Type B pancreatic cell (in vitro differentiated cells): ENCODE measurements at places on chromosomes 5 and 9. TPM values are rescaled to one million over a fixed set of nuclear protein-coding genes. Genes with fewer than 3 reads are reported as not detected.

- no peak for DNase-seq
Measured at GRCh38 chr5:166346726-166347374, 1944.6 kb upstream of the WWC1 start.

AMBP gene
- 110 and 230 TPM in 2 replicates for total RNA-seq

- DNase-seq: no peak
Measured at GRCh38 chr9:12933957-12934356, 159.1 kb downstream of the LURAP1L start.

SH3PXD2B gene
- 38.4 and 52.3 TPM in 2 replicates for total RNA-seq

PCDHGC4 gene
- 0.38 and 4.0 TPM in 2 replicates for total RNA-seq

DNA sequence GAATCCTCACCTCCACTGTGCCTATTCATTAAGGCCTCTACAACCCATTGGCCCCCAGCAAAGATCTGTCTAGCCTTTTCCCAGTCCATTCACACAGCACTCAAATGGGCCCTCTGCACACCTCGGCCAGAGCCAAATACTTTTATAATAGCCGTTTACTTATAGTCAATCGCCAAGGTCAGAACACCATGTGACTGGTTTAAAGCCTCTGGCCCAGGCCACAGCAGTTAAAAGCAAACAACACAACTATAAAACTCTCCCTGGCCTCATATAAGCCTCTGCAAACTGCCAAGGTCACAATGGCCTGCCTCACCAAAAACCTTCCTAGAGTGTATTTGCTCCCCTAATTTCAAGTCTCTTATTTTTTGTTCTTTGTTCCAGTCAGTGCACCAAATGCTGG lies 562.6 kb downstream of the CAAP1 start:
- DNase-seq: no peak

DNA sequence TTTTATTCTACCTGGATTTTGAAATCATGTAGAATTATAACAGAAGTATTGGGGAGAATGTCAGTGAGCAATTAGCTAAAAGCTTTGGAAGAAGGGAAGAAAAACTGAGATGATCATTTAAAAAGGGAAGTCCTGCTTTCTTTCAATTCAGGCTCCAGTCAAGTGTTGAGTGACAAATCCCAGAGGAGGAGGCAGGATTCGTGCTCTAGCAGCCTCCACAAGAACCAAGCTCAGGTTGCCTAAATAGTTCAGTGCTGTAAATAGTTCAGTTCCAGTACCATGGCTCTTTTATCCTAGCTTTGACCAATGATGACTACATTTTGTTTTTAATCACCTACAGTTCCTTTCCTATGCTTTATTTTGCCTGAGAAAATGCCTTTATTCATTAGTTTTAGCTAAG lies 204.9 kb upstream of the NREP start:
- no peak for DNase-seq

- DNase-seq: no peak
Measured at GRCh38 chr9:129141066-129142041, 30.1 kb downstream of the PTPA start.

DNA sequence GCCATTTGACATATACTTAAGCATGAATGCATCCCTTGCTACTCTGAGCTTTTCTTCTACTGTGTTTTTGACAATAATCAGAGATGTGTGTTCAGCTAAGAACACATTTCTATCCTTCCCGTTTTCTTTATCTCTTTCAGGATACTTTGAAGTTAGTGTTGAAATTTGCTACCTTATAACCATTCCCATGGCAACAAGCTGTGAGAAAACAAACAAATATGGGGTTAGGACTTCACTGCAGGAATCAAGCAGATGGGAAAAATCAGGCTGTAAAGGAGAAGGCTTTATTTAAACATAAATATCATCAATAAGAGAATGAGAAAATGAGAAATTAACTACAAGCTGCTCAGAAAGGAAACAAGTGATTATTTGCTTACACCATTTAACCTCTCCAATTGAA lies 35.2 kb downstream of the ZCCHC9 start:
- DNase-seq: no peak

DNA sequence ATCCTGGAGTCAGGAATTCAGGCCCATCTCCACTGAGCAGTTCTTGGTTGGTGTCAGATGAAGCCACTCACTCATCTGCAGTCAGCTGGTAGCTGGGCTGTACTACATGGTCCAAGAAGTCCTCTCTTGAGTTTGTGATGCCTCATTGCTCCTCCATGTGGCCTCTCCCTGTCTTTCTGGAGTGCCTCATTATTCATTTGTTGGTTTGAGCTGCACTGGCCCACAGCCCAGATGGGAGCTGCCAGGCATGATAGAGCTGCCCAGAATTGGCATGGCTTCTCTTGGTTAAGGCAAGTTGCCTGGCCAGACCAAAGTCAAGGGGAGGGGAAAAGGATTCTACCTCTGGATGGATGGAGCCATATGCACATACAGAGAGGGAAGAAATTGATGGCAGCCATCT lies 8.0 kb downstream of the PTCD2 start:
- DNase-seq: no peak

- no peak for DNase-seq
Measured at GRCh38 chr5:6805841-6806240, 92.6 kb downstream of the TENT4A start.

GRCh38 chr5:15446552-15446951 lies 53.4 kb upstream of the FBXL7 start:
- no peak for DNase-seq

NUP155 gene
- total RNA-seq: 31.4 and 46.1 TPM in 2 replicates

- no peak for DNase-seq
Measured at GRCh38 chr9:124511891-124512805, 4.9 kb upstream of the NR5A1 start.

FREM1 gene
- 8.6 and 50.8 TPM in 2 replicates for total RNA-seq

DNA sequence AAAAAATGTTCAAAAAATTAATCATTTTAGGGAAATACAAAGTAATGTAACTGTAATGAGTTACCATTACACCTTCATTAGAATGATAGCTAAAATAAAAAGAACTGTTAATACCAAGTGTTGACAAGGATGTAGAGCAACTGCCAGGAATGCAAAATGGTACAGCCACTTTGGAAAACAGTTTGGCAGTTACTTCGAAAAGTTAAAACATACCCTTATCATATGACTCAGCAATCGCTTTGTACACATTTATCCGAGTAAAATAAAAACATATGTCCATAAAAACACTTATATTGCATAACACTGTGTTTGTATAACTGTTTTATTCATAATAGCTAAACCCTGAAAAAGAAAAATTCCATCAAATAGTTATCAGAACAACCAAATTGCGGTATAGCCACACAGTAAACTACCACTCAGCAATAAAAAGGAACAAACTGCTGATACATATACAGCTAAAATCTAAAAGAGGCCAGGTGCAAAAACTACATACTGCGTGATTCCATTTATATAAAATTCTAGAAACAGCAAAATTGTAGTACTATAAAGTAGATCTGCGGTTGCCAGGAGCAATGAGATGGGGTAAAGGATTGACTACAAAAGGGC lies 61.7 kb downstream of the RFX3 start:
- DNase-seq: no peak

WDR38 gene
- 0.75 TPM in 1 of 2 replicates, not detected in the other for total RNA-seq

THBS4 gene
- total RNA-seq: 8.8 and 16.6 TPM in 2 replicates

NR2F1 gene
- total RNA-seq: 6.6 and 126 TPM in 2 replicates

- DNase-seq: no peak
Measured at GRCh38 chr9:79985264-79985663, 413.5 kb downstream of the TLE4 start.

DNA sequence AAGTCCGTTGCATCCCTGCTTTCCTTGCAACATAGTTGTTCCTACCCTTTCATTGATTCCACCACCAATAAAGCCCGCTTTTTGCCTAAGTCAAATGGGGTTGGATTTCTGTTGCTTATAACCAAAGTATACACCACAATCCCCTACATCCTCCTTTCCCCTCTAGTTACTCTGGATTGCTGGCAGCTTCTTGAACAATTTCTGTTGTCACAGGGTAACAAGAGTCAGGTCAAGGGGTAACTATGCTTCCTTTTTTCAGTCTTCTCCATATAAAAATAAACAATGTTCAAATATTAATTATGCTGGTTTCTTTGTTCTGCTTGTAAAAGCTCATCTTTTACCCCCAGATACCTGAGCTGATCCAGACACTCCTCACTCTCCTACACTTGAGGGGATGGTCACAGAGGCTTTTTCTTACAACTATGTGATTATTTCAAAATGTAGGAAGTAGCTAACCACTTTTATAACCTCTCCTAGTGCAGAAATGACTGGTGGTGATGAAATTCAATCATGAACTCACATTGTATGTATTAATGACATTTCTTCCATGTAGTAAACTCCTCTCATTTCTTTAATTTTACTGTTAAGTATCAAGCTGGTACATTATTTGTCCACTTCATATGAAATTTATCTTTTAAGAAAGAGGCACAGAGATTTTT lies 136.5 kb downstream of the SNX18 start:
- no peak for DNase-seq

FIBCD1 gene
- total RNA-seq: 0.53 and 0.76 TPM in 2 replicates

IRX4 gene
- 1.6 and 6.0 TPM in 2 replicates for total RNA-seq

DNA sequence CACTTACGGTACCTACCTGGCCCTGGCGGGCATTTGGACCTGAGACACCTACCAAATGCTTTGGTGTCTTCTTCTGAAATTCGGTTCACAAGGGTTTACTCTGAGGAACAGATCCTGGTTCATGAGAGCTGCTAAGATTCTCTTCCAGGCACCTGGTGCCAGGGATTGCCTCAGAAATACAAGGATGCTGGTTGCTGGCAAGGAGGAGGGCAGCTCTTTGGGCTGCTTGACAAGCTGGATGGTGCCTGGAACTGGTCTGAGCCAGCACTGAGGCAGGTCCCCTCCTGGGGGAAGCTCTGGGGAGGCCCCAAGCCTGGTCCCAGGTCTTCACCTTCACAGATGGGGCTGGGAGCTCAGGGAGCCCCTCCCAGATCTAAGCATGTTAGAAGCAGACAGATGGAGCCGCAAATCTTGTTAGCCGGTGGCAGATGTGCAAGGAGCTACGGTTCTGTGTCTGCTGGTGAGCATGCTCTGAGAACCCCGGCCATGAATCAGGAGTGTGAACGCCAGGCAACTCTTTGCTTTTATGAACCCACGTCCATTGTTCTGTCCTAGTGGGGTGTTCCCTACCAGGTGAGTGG lies 16.3 kb downstream of the FABP6 start:
- DNase-seq: no peak

GRCh38 chr5:56405116-56405908 lies 172.2 kb upstream of the ANKRD55 start:
- no peak for DNase-seq

PCDHGA6 gene
- 0.41 and 0.86 TPM in 2 replicates for total RNA-seq

C5orf46 gene
- not detected in 2 replicates for total RNA-seq

- no peak for DNase-seq
Measured at GRCh38 chr5:179146277-179146676, 86.1 kb downstream of the ZNF354C start.

DNA sequence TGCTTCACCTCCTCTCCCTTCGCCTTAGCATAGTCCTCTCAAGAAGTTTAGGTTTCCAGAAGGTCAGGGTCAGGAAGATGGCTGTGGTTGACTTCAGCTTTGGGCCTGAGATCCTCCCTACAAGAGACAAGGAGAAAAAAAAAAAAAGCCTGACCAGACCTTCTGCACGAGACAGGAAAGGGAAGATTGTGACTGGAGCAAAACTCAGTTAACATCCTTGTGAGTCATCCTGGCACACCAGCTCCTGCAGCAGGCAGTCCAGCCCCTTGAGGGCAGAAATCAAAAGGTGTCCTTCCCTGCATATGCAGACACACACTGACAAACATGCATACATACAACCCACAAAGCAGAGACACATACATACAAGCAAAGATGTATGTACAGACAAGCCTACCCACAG lies 18.0 kb upstream of the ENHO start:
- DNase-seq: no peak

TRMO gene
- 11.3 and 13.9 TPM in 2 replicates for total RNA-seq

- DNase-seq: no peak
Measured at GRCh38 chr5:53067641-53068040, 41.9 kb downstream of the MOCS2 start.

DNA sequence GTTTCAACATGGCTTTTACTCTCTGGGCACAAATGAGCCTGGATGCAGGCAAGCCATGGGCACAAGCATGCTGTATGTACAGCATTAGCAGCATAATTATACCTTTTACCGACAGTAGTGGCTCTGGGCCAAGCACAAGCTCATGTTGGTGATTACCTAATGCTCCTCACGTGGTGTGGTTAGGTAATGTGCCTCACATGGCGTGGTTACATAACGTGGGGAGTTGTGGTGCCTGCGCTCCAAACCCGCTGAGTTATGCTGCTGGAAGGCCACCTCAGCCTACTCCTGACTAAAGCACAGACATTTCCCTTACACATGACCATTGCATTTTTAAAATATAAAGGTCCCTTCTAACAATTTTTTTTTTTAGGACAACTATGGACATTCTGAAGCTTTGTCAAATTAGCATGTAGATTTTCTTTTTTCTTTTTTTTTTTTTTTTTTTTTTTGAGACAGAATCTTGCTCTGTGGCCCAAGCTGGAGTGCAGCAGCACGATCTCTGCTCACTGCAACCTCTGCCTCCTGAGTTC lies 794.0 kb downstream of the EFNA5 start:
- no peak for DNase-seq

DNA sequence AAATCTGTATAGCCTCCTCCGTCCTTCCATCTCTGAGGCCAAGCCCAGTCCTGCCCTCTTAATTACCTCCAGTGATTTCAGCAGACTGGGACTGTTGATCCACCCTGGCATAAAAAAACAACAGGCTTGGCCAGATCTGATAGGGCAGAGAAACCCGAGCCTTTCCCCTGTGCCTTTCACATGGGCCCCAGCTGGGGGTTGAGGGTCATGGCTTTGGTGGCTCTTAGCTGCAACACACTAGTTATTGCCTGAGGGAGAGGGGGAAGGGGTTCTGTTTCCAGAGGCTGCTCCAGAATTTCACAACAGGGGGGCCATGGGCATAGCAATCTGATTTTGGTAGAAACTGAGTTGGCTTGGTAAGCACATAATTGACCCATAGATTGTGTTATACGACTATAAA lies 21.2 kb upstream of the PANK3 start:
- DNase-seq: no peak

TAF11L5 gene
- total RNA-seq: not detected in 2 replicates

DNA sequence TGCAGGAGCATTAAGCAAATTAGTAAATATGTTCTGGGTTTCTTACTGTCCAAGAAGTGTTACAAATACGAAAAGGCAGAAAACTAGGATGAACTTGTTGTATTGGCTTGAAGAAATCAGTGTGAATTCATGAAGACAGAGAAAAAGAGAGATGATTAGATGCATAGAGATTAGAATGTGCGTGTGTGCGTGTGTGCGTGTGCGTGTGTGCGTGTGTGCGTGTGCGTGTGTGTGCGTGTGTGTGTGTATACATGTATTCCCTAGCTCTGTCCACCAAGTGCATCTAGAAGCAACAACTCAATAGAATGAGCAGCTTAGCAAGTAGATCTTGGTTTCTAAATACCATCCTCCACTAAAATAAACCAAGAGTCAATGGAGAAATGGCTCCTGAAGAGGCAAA lies 41.5 kb downstream of the SMIM23 start:
- no peak for DNase-seq

GRCh38 chr5:103109277-103109676 lies 10.7 kb downstream of the GIN1 start:
- DNase-seq: no peak

GRCh38 chr9:126127591-126127990 lies 199.0 kb upstream of the MVB12B start:
- DNase-seq: peak; percentile 40

TPPP gene
- 3.6 and 5.0 TPM in 2 replicates for total RNA-seq

NIPAL4 gene
- 0.46 and 0.59 TPM in 2 replicates for total RNA-seq

GRCh38 chr9:131884222-131884621 lies 144.3 kb upstream of the RAPGEF1 start:
- DNase-seq: no peak

TNFSF15 gene
- 3.3 and 7.3 TPM in 2 replicates for total RNA-seq
